HL-60 (cell line): ENCODE measurements at places on chromosomes 1 and 21.

DNA sequence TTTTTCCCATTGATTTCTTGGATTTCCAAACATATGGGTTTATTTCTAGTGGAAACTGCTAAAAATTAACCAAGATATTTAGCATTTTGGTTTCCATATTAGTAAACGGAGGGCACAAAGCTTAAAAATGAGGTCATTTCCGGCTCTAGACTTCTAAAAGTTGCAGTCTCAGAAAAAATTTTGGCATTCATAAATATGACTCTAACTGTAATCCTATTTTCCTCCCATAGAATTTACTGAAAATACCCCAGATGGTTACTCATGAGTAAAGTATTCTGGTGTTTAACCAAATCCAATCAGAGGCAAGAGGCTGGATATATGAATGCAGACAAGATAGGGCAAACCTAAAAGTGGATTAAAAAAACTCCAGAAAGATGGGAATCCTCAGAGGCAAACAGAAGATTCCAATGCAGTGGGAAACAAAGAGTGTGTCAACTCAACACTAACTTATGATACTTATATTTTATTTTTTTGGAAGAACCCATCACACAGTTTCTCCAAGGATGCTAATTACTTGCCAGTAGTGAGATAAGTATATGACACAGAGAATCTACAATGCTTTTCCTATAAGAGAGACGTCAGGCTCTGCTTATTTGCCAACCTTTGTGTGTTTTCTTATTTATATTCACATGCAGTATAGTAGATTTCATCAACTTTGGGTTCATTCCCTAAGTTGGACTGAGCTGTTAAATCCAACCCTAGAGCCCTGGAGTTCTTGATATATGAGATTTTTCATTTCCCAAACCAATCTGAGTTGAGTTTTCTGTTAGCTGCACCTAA, 90.1 kb upstream of the BCL10 start:
- DNase-seq, result no peak

DNA sequence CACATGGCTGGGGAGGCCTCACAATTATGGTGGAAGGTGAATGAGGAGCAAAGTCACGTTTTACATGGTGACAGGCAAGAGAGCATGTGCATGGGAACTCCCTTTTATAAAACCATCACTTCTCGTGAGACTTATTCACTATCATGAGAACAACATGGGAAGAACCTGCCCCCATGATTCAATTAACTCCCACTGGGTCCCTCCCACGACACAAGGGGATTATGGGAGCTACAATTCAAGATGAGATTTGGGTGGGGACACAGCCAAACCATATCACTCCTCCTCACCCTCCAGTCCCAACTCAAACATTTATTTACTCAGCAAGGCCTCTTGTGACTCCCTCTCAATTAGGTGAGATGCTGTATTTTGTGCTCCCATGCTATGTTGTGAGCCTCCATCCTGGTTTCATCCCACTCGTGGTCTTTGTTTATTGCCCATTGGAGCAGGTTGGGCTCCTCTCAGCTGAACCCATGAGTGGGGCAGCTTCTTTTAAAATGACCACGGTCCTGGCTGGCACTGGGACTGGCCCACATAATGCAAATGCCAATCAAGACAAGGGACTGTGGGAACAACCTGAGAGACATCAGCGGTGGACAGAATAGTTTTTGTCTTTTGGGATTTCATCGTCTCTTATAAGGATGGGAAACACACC, 28.8 kb downstream of the IRF2BP2 start:
- DNase-seq, result no peak

DNA sequence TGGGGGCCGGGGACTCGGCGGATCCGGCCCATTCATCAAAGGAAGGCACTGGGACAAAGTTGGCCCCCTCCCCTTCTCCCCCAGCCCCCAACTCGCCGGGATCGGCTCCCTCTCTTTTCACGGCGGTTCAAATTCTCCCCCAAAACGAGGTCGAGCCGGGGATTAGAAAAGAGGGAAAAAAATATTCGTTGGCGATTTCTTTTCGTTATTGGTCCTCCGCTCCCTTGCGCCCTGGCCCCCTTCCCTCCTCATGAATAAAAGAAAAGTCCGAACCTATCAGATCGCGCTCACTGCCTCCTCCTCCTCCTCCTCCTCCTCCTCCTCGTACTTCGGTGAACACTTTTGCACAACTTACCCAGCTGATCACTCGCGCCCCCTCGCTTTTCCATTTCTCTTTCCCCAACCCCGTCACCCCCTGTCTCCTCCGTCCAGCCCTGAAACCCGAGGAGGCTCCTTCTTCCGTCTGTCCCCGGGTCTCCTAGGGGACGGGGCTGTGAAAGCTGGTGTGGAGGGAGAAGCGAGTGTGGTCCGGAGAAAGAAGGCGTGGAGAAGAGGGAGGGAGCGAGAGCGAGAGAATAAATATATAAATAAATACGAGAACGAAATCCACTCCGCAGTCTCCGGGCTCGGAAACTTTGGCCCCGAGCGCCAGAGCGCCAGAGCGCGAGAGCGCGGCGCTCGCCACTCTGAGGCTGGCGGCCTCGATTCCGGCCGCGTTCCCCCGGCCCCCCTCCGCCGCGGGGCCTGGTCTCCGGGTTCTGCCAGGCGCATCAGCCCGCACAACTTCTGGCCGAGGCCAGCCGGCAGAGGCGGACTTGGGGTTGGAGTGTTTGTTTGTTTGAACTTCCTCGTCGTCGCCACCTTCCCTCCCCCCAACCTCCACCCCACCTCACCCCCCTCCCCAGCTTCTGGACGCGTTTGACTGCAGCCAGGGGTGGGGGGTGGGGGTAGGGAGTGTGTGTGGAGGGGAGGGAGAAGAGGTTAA, at the start of gene PAX7:
PAX7 (plus strand) TSS at position 336 of the 985 bp plus-strand sequence. CDS start 758 bp downstream, outside the sequence.
- no peak for DNase-seq

GRCh38 chr1:183443466-183443865, 25.3 kb upstream of the NMNAT2 start:
- no peak for DNase-seq

DNA sequence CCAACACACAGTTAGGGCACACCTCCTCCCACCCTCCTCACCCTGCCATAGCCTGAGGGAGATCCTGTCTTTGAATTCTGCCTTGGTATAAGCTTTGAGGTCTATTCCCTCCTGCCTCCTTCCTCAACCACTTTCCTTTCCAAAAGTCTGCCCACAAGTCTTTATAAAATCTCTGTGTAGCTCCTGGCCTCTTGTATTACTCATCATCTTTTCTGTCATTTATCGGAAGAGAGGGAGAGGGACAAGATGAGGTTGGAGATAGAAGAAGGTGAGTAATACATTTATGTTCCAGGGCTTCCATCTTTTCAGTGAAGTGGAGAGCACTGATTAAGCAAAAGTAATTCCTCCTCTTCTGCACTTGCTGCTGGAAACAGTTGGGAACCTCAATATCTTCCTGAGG, 30.5 kb upstream of the EFCAB14 start:
- DNase-seq, result no peak

DNA sequence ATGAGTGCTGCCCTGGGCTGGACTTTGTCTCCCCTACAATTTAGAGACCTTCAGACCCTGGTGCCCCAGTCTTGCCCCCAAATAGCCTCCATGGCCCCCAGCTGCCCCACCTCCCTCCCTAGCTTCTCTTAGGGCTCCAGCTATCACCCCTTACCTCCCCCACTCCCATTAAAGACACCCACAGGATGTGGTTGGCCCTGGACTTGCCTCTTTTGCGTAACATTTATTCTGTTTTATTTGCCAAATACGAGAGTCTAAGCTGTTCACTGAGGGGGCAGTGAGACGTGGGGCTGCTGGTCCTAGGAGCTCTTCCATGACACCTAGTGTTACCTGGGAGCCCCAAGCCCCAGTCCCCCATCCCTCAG, 4.5 kb downstream of the ZC3H12A start:
- peak; percentile 72 for DNase-seq

GRCh38 chr1:67191668-67192520, 25.6 kb downstream of the IL23R start:
- no peak for DNase-seq

DNA sequence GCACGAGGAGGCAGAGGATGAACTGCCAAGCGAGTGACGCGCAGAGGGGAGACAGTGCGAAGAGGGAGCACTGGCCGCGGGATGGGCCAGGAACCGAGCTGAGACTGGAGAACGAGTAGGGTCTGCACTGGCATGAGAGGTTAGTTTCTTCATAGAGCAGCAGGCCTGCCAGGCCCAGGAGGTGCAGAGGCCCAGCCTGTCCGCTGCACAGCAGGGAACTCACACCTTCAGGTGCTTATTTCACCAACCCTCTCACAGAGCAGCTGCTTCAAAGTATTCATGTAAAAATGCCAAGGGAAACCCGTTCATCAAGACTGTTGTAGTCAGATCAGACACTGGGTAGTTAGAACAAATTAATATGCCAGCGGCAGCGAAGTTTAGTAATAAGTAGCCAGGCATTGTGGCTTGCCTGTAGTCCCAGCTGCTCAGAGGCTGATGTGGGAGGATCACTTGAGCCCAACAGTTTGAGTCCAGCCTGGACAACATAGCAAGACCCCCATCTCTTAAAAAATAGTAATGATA, 144.5 kb downstream of the SLC45A1 start:
- DNase-seq, result no peak

GRCh38 chr1:181119093-181119989, 30.8 kb downstream of the IER5 start:
- DNase-seq, result no peak

- DNase-seq, result no peak
Measured at GRCh38 chr1:117821382-117821755, 108.1 kb downstream of the GDAP2 start.

DNA sequence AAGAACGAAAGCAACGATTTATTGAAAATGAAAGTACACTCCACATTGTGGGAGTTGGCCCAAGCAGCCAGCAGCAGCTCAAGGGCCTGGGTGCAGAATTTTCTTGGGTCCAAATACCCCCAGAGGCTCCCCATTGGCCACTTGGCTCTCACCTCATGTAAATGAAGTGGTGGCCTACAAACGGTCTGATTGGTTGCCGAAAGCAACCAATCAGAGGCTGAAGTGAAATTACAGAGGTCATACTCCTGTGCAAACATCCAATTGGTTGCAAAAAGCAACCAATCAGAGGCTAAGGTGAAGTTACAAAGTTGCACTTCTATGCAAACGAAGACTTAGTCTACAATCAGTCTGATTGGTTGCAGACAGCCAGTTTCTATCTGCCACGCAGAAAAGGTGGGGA, 31.9 kb downstream of the FAM163A start:
- DNase-seq, result no peak
